GM23248 (cell line): ENCODE measurements at places on chromosomes 11 and 22.

- DNase-seq = no peak
Observed at GRCh38 chr11:121540627-121541026, 87.9 kb upstream of the SORL1-AS1 start.

- no peak for DNase-seq
Observed at GRCh38 chr11:6601041-6601461, 2.4 kb downstream of the RRP8 start.

DNA sequence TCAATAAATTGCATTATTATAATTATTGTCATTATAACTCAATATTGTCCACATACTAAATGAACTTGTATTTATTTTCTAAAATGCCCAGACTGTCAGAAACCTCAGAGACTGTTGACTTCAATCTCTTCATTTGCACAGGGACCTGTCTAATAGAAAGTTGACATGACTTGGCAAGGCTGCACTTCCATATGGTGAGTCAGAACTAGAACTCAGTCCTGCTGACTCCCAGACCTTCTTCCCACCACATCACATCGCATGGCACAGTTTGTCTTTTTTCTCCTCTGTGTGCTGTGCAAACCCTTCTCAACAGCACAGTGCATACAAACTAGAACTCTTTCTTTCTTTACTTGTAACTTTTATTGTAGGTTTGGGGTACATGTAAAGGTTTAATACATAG lies 215.1 kb upstream of the BLID start:
- peak; percentile 46 for DNase-seq

- DNase-seq = peak; percentile 89
Observed at GRCh38 chr22:36734171-36735058, 30.9 kb upstream of the CACNG2 start.

GRCh38 chr22:25697181-25697664 lies 44.8 kb upstream of the MYO18B start:
- DNase-seq = no peak

DNA sequence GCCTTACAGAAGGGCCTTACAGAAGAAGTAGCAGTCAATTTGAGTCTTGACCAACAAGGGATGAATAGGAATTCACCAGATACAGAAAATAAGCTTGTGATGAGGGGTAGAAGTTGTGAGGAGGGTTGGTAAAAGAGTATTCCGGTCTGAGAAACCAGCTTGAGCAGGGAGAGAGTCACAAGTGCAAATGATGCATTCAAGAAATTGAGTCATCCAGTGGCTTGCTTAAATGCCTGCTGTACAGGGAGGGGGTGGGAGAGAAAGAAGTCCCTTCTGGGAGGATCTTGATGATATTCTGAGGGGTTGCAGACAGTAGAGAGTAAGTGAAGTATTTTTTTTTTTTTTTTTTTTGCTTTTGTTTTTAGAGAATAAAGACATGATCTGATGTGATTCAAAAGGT lies 9.2 kb downstream of the CCKBR start:
- peak; percentile 71 for DNase-seq

DNA sequence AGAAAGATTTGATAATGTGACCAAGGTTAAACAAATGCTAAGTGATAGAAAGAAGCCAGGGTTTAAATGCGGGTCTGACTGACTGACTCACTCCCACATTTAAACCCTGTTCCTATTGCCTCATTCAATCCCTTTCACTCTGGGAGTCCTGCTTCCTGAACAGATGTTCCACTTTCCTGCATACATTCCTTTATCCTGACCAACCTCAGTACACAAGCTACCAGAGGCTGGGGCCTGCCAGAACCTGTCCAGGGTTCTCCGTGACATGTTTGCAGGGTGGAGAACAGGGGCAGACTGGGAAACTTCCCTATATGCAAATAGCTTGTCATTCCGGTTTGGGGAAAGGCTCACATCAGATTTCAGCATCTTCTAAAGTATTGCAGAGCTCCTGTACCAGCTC lies 3.0 kb upstream of the ANKK1 start:
- DNase-seq = peak; percentile 91

DNA sequence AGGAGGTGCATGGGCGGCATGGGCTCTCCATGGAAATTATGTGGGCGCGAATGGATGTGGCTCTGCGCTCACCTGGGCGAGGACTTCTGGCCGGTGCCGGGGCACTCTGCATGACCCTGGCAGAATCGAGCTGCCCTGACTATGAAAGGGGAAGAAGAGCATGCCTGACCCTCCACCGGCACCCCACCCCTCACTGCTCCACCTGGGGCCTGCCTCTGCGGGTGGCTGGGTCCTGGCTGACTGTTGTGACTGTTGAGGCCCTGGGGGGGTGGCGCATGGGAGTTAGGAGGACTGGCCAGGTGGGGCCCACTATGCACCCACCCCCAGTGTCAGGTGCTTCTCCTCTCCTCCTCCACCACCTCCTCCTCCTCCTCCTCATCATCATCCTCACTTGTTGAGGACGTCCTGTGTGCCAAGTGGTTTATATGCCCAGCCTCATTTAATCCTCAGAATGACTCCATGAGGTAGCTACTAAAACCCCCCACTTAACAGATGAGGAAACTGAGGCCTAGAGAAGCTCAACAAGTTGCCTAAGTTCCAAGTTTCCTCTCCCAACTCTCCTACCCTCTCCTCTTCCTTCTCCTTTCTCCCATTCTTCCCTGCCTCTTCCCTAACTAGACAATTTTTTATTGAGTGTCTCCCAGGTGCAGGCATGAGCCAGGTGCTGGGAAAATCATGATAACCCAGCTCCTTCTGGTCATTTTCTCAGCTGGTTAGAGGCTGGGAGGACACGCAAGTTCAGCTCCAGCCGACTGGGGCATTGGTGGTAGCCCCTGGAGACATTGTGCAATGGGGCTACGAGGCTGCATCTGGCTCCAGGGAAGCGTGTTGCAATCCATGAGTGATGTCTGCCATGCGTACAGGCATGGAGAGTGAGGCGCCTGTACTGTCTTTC lies 2.3 kb downstream of the MYEOV start:
- peak; percentile 92 for DNase-seq
